Activated CD4-positive, alpha-beta memory T cell treated with anti-CD3 and anti-CD28 coated beads for 36 hours (primary cell): ENCODE measurements at places on chromosomes 4 and X. TPM values are rescaled to one million over a fixed set of nuclear protein-coding genes. Genes with fewer than 3 reads are reported as not detected.

FAM47E gene
- total RNA-seq = not detected

SHOX gene
- total RNA-seq = not detected

SPP1 gene
- 0.45 TPM for total RNA-seq

SMIM31 gene
- total RNA-seq = not detected

CFAP97 gene
- total RNA-seq = 48.6 TPM

EFHC2 gene
- 0.58 TPM for total RNA-seq

SCD5 gene
- total RNA-seq = 0.12 TPM

KLB gene
- total RNA-seq = not detected

TEX13D gene
- not detected for total RNA-seq

EXOC1L gene
- not detected for total RNA-seq

RAB41 gene
- not detected for total RNA-seq

TMEM165 gene
- 56.8 TPM for total RNA-seq

MSANTD1 gene
- total RNA-seq = 0.39 TPM

BEX1 gene
- total RNA-seq = 0.48 TPM

PYURF gene
- 51.7 TPM for total RNA-seq

ASB9 gene
- 0.48 TPM for total RNA-seq

IQSEC2 gene
- total RNA-seq = 0.39 TPM

AWAT2 gene
- not detected for total RNA-seq

SMR3B gene
- not detected for total RNA-seq

RTL9 gene
- total RNA-seq = not detected
